ENCODE measurements at places on chromosomes 2 and 18.

GRCh38 chr2:190827720-190828119 lies 52.9 kb upstream of the GLS start:
- no peak for DNase-seq

DNA sequence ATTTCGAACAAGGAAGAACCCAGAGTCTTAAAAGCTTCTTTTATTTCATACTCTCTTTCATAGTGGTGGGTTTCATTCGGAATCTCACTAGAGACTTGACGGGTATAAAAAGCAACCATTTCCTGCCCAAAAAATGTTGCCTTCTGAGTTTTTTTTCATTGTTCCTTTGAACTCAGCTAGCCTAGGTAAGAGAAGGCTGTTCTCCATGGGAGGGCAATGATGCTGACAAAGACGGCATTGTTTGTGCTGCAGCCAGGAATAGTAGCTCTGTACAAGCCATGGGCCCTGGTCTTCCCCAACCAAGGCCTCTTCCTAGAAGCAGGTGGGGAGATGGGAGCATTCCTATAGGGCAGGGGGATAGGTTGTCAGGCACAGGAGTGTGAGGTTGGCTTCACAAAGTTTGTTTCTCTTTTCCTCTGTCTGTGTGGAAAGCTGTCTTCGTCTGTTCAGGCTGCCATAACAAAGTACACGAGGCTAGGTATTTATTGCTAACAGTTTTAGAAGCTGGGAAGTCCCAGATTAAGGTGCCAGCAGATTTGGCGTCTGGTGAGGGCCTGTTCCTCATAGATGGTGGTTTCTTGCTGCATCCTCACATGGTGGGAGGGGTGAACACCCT lies 405.1 kb downstream of the NBAS start:
- DNase-seq = no peak

DNA sequence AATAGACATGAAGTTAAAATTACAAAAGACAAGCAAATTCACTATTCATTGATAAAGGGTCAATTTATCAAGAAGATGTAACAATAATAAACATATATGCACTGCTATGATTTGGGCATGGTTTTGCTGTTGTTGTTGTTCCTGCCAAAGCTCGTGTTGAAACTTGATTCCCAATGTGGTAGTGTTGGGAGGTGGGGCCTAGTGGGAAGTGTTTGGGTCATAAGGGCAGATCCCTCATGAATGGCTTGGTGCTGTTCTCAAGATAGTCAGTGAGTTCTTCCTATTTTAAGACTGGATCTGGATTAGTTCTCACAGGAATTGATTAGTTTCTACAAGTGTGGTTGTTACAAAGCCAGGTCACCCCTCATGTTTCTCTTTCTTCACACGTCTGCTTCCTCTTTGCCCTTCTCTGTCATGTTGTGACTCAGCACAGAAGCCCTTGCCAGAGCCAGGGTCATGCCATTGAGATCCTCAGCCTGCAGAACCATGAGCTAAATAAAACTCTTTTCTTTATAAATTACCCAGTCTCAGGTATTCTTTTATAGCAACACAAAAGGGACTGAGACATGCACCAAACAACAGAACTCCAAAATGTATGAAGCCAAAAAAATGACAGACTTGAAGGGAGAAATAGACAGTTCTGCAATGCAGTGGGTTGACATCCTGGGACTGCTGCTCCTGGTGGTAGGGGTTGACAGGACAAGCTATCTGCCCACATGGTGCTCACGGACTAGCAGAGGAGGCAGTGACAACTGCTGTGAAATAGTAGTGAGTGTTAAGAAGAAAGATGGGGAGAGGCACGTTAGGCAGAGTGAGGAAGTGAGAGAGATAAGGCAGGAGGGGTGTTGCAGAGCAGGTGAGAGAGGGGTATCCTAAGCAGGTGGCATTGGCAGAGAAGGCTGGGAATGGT lies 18.6 kb upstream of the SKA1 start:
- DNase-seq = no peak

- no peak for DNase-seq
Observed at GRCh38 chr2:2719015-2719414, 387.9 kb upstream of the MYT1L start.

DNA sequence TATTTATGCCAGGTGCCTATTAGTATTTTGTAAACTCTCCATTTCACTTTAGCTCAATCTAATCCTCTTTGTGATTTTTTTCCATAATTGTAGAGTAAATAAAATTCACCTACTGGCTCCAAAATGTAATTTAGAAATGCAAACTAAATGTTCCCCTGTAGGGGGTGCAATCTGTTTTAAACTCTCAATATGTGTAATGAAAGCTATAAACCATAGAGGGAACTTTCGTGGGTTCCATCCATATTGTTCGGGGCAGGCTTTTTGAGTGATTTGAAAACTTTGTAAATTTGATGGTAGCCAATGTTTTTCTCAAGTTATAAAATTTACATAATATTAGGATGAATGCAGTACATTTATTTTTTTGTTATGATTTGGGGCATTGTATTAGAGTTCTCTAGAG lies 49.4 kb downstream of the TSPYL6 start:
- no peak for DNase-seq

- DNase-seq = no peak
Observed at GRCh38 chr2:1503471-1504310, 90.4 kb downstream of the TPO start.

- DNase-seq = no peak
Observed at GRCh38 chr2:64225491-64225890, 81.3 kb upstream of the PELI1 start.

- no peak for DNase-seq
Observed at GRCh38 chr18:46677611-46678010, 20.6 kb upstream of the LOXHD1 start.

GRCh38 chr2:56118474-56118873 lies 65.3 kb upstream of the CCDC85A start:
- no peak for DNase-seq

Measured in NCI-H2171 (cell line).